Sigmoid colon (tissue), 7 donors: ENCODE measurements at places on chromosomes 2 and 18. TPM values are rescaled to one million over a fixed set of nuclear protein-coding genes. Genes with fewer than 3 reads are reported as not detected.
A peak's percentile ranks its signal among the peaks of the same experiment; 100 is the strongest.

TMEM247 gene
- not detected for total RNA-seq

CRACDL gene
- total RNA-seq = 0.82 TPM

TOGARAM2 gene
- total RNA-seq = 0.28 TPM

GREB1 gene
- 1.8 TPM for total RNA-seq

GALR1 gene
- total RNA-seq = 0.71 TPM

WNT10A gene
- not detected for total RNA-seq

CD8B gene
- not detected for total RNA-seq

BOLL gene
- not detected for total RNA-seq

C2orf78 gene
- total RNA-seq = not detected

SERPINB11 gene
- total RNA-seq = not detected

KLHL41 gene
- total RNA-seq = 3.2 TPM

DNA sequence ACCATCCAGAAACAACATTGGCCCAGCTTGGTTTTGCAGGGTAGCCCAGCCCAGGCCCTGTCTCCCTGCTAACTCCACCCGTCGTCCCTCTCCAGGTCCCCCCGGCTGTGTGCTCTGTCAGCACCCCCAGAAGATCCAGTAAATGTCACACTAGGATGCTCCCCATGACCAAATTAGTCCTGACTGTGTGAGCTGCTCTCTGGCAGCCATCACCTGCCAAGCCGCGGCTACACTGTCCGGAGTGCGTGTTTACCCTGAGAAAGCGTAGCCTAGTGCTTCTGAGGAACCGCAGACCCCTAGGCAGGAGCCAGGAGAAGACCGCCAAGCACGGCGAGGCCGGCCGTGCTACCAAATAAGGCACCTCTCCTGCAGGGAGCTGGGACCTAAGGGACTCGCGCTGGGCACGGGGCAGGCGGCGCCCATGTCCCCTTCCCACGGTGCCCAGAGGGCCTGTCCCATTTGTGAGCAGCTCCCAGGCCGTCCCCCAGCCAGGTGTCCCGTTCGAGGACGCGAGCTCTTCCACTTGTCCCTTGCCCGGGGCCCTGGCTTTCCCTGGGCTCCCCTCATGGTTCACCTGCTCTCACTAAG, 849.9 kb downstream of the RNF144A start:
- peak; percentile 95 for DNase-seq

DNA sequence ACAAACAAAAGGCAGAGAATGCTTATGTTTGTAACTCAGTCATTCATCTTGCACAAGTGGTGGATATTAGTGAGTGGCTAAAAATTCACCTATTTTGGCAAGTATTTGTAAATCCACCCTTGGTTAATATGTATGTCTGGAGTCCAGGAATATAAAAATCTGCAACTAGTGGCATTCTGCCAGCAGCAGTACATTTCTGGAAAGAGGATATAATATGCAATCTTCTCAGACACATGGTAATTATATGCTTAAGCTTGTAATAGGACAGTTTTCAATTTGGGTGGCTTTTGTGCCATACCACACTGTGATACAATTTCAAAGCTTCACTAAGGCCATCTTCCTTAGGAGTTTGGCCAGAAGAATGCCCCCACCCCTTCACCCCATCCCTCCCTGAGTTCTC, 693.3 kb downstream of the MBD2 start:
- no peak for DNase-seq

GRCh38 chr2:96734880-96735583, 4.8 kb downstream of the LMAN2L start:
- DNase-seq = peak; percentile 42

- no peak for DNase-seq
Measured at GRCh38 chr18:47254341-47254939, 3.0 kb upstream of the SKOR2 start.

- no peak for DNase-seq
Measured at GRCh38 chr18:28736951-28737350, 560.0 kb upstream of the CDH2 start.

DNA sequence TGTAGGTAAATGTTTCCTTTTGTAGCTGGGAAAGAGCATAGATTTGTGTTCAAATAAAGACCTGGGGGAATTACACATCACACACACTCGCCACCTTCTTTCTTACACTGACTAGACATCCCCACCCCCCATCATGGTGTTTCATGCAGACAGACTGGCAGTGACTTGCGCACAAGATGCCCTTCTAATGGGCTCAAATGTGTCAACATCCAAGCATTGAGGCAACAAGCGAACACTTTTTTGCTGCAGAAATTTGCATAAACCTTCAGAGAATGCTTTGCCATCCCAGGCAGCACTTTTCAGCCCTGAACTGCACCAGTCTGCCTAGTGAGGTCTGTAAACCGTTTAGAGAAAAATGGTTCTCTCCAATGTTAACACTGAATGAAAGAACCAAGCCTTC, 4.5 kb downstream of the HOXD8 start:
- no peak for DNase-seq

DNA sequence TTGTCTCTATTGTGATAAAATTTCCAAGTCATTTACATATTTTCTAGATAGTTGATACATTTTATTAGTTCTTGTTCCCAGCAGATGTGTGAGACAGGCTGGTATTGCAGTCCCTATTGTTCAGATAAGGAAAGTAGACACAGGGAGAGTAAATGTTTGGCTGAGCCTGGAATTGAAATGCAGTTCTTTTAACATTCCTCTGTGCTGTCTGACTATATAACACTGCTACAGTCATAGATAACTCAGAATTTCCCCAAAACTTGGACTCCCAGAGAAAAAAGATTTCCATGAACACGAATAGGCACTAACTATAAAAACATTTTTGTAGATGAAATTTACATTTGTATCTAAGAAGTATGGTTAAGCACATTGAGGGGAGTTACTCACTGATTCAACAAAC, 71.4 kb downstream of the PLCL1 start:
- no peak for DNase-seq

DNA sequence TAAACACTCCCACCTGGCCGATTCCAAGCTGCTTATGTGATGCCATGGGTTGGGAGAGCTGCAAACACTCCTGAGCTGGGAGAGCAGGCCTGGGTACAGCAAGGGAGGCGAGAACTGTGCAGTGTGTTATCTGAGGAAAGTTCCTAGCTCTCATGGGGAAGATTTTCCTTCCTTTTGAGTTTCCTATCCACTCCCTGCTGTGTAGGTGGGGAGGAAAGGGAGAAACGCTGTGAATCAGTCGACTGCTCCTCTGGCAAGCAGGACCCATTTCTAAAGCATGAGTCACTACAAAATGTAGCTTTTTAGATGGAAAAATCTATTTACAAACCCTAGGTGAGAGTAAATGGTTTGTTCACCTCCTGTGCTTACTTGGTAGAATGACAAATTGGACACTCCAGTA, 80.4 kb downstream of the SH3RF3 start:
- DNase-seq = peak; percentile 62

DNA sequence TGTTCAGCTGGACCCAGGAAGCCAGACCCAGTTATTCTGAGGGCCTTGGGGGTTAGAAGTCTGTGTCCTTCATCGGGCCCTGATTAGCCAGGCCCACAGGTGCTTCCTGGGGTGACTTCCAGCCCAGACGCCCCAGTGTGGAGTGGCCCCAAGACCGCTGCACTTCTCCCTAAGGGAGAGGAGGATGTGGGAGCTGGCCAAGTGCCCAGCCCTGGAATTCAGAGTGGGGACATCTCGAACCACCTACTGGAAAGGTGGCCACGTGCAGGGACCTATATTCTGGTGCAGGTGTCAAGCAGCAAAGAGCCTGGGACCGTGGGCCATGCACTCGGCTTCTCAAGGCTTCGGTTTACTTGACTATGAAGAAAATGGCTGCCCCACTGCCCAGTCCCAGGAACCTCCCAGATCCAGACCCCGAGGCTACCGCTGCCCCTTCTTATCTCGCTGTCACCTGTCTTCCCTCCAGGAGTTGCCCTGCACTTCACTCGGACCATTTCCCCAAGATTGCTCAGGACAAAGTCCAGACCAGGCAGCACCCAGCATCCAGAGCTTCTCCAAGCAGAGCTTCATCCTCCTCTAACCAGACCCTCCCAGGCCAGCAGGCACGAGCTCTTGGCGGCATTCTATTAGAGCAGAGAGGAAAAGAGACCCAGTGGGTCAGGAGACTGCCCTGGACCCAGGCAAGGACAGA, 142.8 kb upstream of the ID2 start:
- no peak for DNase-seq

DNA sequence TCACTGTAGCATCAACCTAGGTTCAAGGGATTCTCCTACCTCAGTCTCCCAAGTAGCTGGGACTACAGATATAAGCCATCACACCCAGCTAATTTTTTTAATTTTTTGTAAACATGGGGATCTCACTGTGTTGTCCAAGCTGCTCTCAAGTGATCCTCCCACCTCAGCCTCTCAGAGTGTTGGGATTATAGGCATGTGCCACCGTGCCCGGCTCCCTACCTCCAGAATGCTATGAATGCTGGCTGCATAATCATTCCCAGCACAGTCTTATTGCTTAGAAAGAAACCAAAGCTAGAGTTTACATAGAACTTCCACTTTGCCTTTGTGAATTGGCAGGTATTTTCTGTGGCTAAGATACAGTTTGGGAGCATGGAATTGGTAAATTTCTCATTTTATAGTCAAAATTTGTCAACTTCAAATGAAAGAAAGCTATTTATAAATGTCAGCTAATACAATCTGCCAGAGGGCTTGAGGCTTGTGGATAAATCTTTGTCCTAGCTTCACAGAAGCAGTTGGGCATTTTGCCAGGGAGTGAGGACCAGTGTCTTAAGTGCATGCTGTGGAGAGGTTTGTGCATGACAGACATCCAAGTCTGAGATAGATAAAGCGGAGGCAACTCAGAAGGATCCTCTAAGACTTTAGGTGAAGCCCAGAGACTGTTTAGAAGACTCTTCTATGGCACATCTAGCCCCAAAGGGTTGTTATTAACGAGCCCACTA, 175.4 kb downstream of the ANTXR1 start:
- no peak for DNase-seq

DNA sequence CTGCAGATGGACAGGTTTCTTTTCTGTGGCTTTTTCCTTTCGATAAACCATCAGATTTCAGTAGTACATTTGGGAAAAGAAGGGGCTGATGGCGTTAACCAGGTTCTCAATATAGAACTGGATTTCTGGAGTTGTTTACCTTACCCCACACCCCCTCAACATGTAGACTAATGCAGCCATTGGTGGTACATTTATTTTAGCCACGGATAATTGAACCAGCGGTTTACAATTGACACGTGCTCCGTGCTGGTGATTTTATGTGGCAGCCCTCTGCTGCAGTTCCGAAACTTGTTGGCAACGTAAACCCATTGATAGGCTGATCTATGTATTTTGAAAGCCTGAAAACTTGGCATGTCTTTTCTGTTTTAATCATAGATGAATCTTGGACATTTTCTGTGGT, 5.4 kb downstream of the SOX11 start:
- no peak for DNase-seq

- no peak for DNase-seq
Measured at GRCh38 chr2:20168048-20168726, 56.7 kb downstream of the SDC1 start.

DNA sequence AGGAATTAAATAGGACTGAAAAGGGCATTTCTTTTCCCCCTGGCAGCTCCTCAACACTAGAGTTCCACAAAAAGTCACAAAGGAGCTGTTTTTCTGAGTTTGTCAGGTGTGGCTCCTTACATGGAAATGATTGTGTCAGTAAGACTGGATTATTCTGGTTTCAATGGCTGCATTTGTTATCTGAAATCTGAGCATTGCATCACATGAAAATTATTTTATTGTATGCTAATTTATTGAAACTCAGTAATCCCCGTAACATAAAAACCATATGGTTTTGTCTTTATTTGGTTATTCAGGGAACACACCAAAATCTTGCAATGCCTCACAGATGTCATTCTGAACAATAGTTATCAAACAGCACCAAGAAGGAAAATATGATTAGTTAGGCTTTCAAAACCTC, 439.7 kb upstream of the TNP1 start:
- DNase-seq = no peak

GRCh38 chr18:1392865-1393734, 488.4 kb downstream of the ADCYAP1 start:
- no peak for DNase-seq

DNA sequence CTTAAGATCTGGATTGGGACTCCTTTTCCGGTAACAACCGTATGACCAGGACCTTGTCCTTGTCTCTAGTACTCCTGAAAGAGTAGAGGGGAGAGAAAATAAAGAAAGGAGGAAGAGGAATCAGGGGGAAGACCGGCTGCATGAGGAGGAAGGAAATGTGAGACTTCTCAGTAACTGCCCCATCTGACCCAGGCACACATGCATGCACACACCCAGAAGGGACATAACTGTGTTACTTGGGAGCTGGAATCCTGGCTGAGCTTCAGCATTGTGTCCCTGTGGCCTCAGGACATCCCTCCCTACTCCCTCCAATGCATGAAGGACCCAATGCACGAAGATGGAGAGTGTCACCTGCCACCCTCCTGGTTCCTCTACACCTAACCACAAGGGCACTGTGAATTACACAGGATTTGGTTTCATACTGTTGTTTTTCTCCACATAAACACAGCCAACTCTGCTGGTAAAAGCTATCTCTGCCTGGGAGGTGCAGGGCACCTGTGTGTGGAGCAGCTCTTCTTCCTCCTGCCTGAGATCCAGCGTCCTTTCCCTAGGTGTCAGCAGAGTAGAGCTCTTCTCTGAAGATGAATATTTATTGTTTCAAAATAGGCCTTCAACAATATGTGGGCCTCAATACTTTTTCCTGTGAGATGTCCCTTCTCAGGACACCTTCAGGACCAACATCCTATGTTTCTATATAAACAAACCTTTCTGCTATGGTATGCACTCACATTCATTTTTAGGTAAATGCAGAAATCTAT, 574.1 kb upstream of the ID2 start:
- DNase-seq = no peak

GRCh38 chr2:98793897-98794830, 63.2 kb upstream of the MGAT4A start:
- no peak for DNase-seq

GRCh38 chr2:25979001-25979400, 3.3 kb downstream of the KIF3C start:
- no peak for DNase-seq

- peak; percentile 19 for DNase-seq
Measured at GRCh38 chr2:108920686-108921085, 68.3 kb downstream of the EDAR start.

DNA sequence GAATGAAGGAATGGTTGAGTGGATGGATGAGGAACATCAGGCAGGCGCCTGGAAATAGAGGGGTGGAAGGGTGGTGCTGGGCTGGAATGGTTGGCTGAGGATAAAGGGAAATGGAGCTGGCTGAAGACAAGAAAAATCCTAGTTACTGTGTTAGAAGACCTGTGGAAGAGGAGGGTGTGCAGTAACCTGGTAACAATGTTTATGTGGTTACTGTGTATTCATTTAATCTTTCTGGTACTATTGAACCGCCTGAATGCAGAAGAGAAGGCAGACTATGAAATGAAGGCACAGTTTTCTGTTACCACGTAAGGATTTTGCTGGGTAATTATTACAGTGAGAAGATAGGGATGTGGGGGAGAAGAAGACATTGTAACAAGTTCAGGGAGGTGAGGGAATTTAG, 110.3 kb upstream of the MGAT5 start:
- no peak for DNase-seq

- no peak for DNase-seq
Measured at GRCh38 chr2:1795261-1796231, 51.2 kb upstream of the PXDN start.

- no peak for DNase-seq
Measured at GRCh38 chr2:104487366-104487765, 366.5 kb upstream of the POU3F3 start.
